Fibroblast of skin of left quadriceps (primary cell): ENCODE measurements at places on chromosomes 7 and 10.
A peak's percentile ranks its signal among the peaks of the same experiment; 100 is the strongest.

- DNase-seq: no peak
Observed at GRCh38 chr10:121633056-121633455, 34.8 kb upstream of the FGFR2 start.

DNA sequence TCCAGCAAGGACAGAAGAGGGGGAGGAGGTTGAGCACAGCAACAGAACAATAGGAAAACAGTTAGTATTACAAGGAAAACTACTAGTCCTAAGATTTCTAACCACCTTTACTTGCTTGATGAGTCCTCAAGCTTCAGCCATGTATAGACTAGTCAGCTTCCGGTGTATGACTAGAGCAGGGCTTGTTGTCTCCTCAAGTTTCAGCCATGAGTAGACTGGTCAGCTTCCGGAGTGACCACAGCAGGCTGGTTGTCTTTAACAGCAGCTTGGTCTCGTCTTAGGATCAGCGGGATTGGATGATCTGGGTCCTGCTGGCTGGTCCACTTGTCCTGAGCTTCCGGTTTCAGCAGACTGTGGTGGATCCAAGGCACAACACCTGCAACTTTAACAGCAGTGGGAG, 10.6 kb upstream of the ZNF239 start:
- DNase-seq: no peak

DNA sequence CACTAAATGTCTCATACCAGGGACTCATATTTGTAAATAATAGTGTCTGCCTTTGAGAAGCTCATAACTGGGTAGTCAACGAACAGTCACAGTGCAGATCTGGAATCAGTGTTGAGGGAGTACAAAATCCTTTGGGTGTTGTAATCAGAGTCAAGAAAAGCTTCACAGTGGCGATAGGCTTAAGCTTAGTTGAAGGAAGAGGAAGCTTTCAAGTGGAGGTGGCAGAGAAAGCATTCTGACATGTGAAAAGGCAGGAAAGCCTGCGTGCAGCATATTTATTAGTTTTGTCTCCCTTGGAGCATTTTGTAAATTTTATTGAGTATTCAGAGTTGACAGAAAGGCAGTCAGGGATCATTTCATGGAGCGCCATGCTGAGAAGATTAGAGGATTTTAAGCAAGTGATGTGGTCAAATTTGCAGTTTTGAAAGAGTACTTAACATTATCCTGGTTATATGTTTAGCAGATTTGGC, 104.9 kb downstream of the ADK start:
- DNase-seq: no peak

DNA sequence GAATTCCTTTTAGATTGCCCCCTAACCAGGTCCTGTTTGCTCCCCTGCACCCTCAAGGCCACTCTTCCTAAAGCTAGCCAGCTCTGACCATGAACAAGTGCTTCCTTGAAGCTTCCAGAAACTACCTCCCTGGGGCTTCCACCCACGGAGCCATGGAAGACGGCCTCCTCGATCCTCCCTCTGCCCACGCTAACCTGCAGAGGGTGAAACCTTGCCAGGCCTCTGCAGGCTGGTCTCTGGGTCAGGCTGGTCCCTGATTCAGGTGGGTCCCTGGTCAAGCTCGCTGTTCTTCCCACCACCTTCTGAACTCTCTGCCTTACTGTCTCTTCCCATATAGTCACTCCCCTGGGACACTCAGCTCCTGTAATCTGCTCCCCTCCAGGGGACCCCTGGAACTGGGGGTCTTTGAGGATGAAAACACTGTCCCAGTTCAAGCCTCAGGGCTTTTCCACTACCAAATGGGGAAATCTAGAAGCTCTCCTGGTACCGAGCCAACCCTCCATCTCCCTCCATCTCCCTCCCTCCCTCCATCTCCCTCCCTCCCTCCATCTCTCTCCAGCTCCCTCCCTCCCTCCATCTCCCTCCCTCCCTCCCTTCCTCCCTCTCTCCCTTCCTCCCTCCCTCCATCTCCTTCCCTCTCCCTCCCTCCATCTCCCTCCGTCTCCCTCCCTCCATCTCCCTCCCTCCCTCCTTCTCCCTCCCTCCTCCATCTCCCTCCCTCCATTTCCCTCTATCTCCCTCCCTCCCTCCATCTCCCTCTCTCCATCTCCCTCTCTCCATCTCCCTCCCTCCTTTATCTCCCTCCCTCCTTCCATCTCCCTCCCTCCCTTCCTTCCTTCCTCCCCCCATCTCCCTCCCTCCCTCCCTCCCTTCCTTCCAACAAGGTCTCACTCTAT, 2.9 kb downstream of the MLXIPL start:
- no peak for DNase-seq

GRCh38 chr7:28419716-28420115, 7.4 kb downstream of the CREB5 start:
- peak; percentile 66 for DNase-seq

GRCh38 chr10:95832216-95833041, 75.3 kb upstream of the CC2D2B start:
- no peak for DNase-seq

DNA sequence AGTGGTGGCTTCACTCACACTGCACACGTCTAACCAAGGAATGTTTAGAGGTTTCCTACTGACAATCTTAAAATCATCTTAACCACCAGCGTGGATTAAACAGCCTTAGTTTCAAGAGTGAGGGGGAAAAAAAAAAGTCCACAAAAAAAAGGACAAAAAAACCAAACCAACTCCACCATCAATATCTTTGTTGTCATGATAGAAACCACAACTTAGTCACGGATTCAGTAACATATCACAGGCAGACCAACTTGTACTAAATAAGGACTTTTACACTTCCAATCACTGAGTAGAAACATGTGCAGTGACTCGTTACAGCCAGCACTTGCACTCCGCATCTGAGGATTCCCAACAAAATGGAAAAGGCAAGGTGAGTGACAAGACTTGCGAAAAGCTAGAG, 46.5 kb downstream of the FAM171A1 start:
- DNase-seq: peak; percentile 49

DNA sequence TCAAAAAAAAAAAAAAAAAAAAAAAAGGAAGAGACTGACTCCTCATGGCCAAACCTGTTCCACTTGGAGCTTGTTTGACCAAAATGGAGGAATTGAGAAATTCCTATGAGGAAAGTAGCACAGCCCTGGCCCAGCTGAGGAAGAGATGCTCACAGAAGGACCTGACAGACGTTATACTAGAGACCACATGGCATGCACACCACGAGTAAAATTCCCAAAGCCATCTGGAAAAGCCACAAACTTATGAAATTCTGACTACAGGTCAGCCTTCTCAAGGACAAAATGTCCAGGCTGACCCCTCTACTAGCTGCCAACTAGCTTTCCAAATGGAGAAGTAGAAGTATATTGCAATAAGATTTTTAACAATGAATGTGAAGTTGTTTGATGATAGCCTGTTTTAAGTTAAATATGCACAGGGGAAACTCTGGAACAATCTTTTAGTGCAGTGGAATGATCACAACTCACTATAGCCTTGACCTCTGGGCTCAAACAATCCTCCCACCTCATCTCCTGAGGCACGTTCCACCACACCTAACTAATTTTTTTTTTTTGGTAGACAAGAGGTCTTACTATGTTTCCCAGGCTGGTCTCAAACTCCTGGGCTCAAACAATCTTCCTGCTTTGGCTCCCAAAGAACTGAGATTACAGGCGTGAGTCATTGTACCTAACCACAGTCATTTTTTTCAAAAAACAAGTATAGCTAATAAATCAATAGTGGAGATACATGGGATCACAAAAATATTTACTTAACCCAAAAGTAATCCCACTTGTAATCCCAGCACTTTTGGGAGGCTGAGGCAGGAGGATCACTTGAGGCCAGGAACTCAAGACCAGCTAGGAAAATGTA, 75.7 kb downstream of the AKR1D1 start:
- DNase-seq: no peak

DNA sequence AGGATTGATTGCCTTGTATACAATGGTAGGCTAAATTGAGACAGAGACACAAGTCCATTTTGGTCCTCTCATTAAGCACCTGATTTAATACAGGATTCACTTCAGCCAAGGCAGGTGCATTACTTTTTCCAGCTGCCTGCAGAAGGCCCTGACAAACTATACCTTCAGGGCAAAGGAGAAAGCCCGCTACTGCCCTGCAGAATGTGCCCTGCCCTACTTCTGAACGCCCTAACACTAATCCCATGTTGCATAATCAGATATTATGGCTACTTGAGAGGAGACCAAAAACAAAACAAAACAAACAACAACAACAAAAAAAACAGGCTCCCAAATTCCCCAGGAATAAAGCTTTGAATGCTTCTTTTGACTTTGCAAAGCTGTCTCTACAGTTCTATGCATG, 116.9 kb upstream of the ABI1 start:
- DNase-seq: no peak

DNA sequence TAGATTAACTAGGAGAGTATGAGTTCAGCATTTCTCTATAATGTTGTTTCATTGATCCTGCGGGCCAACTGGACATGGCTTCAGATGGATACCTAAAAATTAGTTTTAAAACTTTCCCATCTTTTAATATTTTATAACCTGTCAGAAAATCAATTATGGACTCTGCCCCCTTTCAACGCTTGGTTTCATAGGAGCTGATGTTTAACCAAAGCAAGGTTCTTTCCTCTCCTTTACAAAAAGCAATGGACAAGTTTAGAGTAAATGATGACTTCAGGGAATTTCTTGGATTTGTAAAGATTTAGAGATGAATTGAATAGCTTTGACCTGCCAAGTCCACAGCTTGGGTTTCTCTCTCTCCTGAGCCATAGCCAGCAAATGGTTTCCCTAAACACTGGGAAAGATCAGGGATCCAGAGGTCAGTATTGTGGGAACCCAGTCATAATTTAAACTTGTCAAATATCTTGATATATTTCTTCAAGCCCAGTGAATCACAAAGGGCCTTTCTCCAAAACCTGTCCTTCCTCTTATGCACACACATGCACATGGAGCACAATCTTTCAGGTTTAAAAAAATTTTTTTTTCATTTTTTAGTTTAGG, 177.1 kb downstream of the EVX1 start:
- no peak for DNase-seq
